Cardiac muscle cell (in vitro differentiated cells and primary cell): ENCODE measurements at places on chromosomes 4 and X.

- no peak for DNase-seq
These were observed 24.0 kb upstream of the SCML1 start for GRCh38 chrX:17713288-17713687.

GRCh38 chr4:178814908-178815307, 1372.7 kb upstream of the AGA start:
- no peak for DNase-seq

GRCh38 chr4:56757821-56758411, 63.6 kb downstream of the SPINK2 start:
- DNase-seq = peak; percentile 85

DNA sequence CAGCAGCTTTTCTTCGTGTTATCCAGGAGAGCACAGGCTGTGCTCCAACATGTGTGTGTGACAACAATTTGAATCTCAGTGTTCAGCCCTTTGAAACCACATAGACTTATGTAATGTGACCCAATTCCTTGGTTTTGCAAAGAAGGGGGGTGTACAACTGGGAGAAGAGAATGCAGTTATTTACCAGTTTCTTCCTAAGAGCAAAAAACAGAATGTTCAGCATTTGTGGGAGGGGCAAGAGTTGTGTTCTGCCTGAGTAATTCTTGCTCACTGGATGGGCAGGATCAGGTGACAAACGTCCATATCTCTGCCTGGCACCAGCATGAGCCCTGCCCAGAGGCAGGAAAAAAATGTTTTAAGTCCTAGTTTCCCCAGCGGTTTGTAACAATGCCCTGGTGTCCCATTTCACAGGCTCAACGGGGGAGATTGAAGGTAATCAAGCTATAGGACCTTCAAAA, 72.0 kb downstream of the PRPS1 start:
- DNase-seq = peak; percentile 82

- no peak for DNase-seq
These were observed 993.0 kb upstream of the LCORL start for GRCh38 chr4:19014594-19014993.

GRCh38 chr4:69823481-69824186, 36.3 kb downstream of the SULT1E1 start:
- DNase-seq = peak; percentile 65

GRCh38 chrX:26100421-26100920, 37.7 kb upstream of the MAGEB18 start:
- no peak for DNase-seq

DNA sequence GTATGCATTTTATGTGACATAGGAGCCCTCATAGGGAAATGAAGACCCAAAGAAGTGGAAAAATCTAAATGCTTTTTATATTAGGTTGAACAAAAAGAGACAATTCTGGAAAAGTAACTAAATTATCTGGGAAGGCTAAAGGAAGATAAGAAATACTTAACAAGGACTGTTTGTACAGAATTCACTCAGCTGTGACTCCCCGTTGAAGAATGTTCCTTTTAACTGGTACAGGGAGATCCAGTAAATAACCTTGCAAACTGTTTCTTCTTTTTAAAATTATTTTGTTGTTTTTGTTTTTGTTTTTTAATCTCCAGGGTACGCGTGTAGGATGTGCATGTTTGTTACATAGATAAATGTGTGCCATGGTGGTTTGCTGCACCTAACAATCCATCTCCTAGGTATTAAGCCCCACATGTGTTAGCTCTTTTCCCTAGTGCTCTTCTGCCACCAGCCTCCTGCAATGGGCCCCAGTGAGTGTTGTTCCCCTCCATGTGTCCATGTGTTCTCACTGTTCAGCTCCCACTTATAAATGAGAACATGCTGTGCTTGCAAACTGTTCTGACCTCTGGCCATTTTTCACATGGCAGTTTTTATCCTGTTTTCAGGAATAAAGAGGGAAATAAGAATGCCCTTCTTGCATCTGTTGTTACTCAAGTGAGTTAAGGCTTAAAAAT, 81.7 kb downstream of the PWWP3B start:
- DNase-seq = peak; percentile 58

GRCh38 chrX:2632533-2633504, 58.3 kb upstream of the CD99 start:
- no peak for DNase-seq

- no peak for DNase-seq
These were observed 340.0 kb downstream of the FBXW7 start for GRCh38 chr4:152195888-152196287.

DNA sequence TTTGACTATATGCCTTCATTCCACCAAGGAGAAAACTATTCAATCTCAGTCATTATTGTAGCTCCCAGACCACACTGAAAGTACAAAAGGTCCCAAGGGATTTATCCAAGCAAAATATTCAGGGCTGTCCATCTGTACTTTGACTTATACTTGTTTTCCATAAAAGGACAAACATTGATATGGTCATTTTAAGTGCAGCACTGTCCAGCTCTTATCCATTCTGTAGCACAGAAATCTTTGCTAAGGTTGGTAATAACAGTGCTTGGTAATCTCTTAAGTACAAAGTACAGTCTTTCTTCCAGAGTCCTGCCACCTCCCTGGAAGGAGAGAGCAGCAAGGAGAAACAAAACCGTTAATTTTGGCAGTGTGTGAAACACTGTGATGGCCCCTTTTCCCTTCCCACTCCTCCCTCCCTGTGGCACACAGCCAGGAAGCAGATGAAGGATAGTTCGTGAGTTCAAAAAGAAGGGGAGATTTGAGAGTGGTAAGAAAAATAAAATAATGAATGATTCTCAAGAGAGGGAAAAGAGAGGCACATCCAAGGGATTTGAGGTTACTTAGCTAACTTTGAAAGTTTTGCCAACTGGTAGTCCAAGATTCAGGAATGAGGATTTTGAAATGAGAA, 6.8 kb upstream of the CXCL2 start:
- DNase-seq = no peak

GRCh38 chr4:189792924-189793618, 147.6 kb upstream of the FRG1 start:
- peak; percentile 68 for DNase-seq

DNA sequence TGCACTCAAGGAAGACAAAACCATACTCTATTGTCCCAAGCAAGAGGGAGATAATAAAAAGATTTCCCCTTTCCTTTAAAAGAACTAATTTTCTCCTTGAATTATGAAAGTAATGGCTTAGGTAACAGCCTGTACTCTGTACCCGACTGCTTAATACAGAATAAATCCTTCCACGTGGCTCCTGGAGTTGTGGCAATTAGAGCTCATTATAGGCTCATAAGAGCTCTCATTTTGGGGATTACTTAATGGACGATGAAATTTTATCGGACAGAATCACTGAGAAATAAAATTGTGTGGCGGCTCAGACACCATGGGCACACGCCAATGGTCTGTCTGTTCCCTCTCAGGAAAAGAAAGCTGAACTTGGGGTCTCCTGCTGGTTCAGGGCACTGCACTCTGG, 2.8 kb upstream of the GSX2 start:
- no peak for DNase-seq

GRCh38 chr4:151100531-151100930, 1.1 kb downstream of the RPS3A start:
- no peak for DNase-seq

DNA sequence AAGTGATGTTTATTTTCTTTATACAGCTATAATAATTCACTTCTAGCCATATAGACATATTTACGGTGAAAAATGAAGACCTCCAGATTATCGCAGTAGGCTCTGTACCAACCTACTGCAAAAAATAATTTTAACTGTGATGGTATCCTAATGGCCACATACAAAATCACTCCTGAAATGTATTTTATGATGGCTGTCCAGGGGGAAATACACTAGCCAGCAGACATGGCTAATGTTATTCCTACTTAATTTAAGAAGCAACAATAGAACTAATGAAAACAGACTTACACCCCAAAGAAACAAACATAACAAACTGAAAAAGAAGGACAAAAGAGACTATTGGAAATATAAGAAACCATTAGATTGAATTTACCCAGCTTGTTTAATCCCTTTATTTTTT, 4.6 kb downstream of the NKX6-1 start:
- no peak for DNase-seq

GRCh38 chr4:101823864-101824263, 33.3 kb downstream of the BANK1 start:
- no peak for DNase-seq

- peak; percentile 0 for DNase-seq
These were observed 5.6 kb upstream of the CT45A1 start for GRCh38 chrX:135707880-135708279.

DNA sequence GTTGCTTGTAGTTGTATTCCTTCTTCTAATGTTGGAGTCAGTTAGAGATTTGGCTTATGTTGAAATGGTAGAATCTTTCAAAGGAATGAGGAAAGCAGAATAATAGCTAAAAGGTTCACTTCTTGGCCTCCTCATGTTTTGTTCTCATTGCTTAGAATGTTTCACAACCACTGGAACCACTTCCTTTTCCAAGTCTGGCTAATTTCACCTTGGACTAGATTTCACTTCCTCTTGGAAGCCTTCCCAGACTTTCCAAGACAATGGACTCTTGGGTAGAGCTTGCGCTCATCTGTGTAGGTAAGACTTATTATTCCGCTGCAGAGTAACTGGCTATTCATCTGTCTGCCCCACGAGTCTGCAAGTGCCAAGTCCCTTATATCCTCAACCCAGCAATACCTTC, 8.3 kb downstream of the SPATA18 start:
- DNase-seq = peak; percentile 95

GRCh38 chr4:139508581-139509237, 47.3 kb downstream of the SETD7 start:
- DNase-seq = no peak

- DNase-seq = no peak
These were observed 278.3 kb downstream of the INPP4B start for GRCh38 chr4:142567620-142568451.

- no peak for DNase-seq
These were observed 205.4 kb upstream of the GK2 start for GRCh38 chr4:79613269-79613935.

GRCh38 chr4:163167333-163167626, 590 bp upstream of the NAF1 start:
- peak; percentile 46 for DNase-seq

DNA sequence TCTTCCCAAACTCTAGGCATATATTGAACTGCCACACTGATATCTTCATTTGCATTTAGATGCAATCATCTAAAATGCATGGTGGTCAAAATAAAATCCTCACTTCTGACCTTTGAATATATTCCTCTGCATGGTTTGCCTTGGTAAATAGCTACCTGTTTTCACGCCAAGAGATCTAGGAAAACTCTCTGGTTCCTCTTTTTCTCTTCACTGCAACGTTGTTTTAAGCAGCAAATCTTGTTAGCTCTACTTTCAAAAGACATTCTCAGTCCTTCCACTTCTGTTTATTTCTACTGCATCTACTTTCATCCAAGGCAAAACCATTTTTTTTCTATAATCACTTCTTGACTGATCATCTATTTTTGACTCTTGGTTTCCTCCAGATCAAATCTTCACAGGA, 1001.6 kb upstream of the GRID2 start:
- no peak for DNase-seq

DNA sequence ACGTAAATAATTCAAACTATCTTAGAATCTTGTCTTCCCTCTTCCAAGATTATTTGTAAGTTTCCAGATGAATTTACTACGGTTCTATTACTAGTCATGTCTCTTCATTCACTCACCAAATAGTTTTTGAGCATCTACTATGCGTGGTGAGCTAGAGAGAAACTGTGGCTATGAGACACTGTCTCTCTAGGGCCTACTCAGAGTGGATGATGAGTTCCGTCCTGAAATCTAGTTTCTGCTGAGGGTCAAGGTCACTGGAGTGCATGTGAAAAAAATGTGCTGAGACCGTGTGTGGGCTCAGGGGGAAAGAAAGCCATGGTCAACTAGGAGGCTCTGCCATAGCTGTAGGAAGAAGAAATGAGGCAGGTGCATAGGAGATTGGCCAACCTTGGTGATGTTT, 320.2 kb upstream of the GATB start:
- no peak for DNase-seq
